ENCODE measurements at places on chromosomes 3 and 15. TPM values are rescaled to one million over a fixed set of nuclear protein-coding genes. Genes with fewer than 3 reads are reported as not detected.
A peak's percentile ranks its signal among the peaks of the same experiment; 100 is the strongest.

The KCNMB2 gene
- 0.27 TPM for total RNA-seq

The SOX14 gene
- total RNA-seq: not detected

- H3K4me3 ChIP-seq: no peak overlapping the region
- peak; percentile 51 for DNase-seq
- H3K36me3 ChIP-seq: no peaks in the 10 kb centered on the region
- H3K27ac ChIP-seq: no peak overlapping the region
- H3K27me3 ChIP-seq: peaks cover 18% of the 10 kb centered on the region
These were observed 148.4 kb downstream of the ADAMTS17 start for GRCh38 chr15:100193277-100193860.

DNA sequence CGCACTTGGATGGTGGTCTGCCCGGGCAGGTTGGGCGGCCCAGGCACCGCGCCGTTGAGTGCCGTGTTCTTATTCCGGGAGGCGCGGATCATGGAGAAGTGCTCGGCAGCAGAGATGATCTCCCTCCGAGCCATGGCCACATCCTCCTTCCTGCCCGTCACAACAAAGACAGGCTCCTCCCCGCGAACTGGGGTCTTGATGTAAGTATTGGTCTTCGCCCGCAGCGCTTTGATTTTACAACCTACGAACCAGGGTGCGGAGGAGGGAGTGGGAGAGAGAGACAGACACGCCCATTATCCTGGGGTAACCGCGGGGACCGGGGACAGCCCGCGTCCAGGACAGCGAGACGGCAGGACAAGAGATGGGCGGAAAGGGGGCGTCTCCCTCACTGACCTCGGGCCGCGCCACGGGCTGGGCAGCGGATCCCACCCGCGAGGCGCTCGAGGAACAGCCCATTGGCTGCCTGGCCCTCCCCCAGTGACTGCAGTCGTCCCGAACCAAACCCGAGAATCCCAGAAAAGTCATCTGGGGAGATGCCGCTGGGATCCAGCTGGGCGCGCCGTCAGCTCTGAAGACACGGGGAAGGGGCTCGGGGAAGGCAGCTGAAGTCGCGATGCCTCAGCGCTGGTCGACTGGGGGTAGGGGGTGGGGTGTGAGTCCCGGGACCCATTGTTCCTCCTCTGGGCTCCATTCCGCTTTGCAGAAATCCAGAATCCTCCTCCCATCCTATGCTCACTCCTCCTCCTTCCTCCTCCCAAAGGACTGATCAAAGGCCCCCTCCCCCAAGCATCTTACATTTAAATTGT, 1.2 kb downstream of the MEX3B start:
- peaks cover 32% of the 10 kb centered on the region for H3K4me1 ChIP-seq
- peak overlapping the region; percentile 92 for H3K4me3 ChIP-seq
- peak overlapping the region; percentile 93 for H3K27ac ChIP-seq
- peaks cover 15% of the 10 kb centered on the region for H3K36me3 ChIP-seq

- H3K4me1 ChIP-seq: peaks cover 43% of the 10 kb centered on the region
- no peak overlapping the region for H3K4me3 ChIP-seq
- H3K36me3 ChIP-seq: peaks cover 18% of the 10 kb centered on the region
- H3K27me3 ChIP-seq: no peaks in the 10 kb centered on the region
- DNase-seq: no peak
- peak overlapping the region; percentile 75 for H3K27ac ChIP-seq
These were observed 2.7 kb downstream of the NKIRAS1 start for GRCh38 chr3:23913873-23914743.

DNA sequence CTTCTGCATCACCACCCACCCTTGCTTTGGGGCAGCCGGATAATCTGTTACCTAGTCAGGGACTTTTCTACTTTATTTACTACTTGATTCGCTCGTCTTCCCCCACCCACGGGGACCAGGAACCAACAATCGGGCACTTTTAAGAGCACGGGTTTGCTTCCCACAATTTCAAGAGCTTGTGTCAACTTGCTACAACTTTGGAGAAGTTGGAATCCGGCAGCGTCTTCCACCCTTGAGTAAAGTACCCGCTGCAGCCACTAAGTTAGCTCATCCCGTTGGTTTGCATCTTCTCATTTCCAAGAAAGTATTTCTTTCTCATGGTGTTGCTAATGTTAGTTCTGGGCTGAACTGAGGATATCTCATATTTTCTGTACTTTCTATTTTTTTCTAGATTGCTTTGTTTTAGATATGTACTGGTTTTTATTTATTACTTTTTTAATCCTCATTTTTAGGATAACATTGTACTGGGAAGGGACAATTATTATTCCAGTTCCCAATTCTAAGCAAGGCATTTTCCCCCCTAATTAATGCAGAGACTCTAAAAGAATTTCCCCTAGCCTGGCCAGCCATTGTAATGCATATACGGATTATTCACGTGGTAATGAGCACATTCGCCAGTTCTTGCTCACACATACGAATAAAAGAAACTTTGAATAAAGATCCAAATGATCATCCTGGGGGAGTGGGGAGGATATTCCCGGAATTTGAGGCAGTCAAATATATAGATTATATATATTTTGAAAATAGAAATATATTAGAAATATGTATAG, 4.0 kb downstream of the SOX2 start:
- no peaks in the 10 kb centered on the region for H3K36me3 ChIP-seq
- peaks cover 26% of the 10 kb centered on the region for H3K4me1 ChIP-seq
- H3K4me3 ChIP-seq: peak overlapping the region; percentile 67
- peaks cover 65% of the 10 kb centered on the region for H3K27me3 ChIP-seq

DNA sequence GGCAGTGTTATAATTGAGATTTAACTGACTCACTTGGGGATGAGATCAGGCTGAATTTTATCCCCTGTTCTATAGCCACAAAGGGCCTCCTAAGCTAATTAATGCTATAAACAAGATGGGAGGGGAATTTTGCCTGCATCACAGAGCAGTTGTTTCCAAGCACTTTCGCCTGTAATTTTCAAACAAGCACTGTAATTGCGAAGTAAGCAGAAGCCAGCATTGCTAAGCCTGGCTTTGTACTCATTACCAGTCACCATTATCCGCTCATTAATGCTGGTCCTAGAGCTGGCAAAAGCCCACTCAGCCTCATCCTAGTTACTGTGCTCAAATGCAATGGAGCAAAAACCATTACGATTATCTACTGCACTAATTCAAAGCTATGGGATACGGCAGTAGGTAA, 356.6 kb upstream of the UBE2E2 start:
- H3K4me3 ChIP-seq: no peak overlapping the region
- H3K27me3 ChIP-seq: peaks cover 2% of the 10 kb centered on the region
- no peak for DNase-seq
- no peak overlapping the region for H3K27ac ChIP-seq

- no peak overlapping the region for H3K27ac ChIP-seq
- H3K36me3 ChIP-seq: no peaks in the 10 kb centered on the region
- H3K27me3 ChIP-seq: no peaks in the 10 kb centered on the region
- H3K4me1 ChIP-seq: peaks cover 12% of the 10 kb centered on the region
- DNase-seq: no peak
These were observed 47.2 kb downstream of the MCF2L2 start for GRCh38 chr3:183381179-183381578.

GRCh38 chr3:128488991-128489673, 3.9 kb downstream of the GATA2 start:
- no peak overlapping the region for H3K4me3 ChIP-seq
- H3K36me3 ChIP-seq: no peaks in the 10 kb centered on the region
- peaks cover 64% of the 10 kb centered on the region for H3K27me3 ChIP-seq
- no peak overlapping the region for H3K27ac ChIP-seq
- DNase-seq: peak; percentile 81

GRCh38 chr3:146166415-146166821, 5.4 kb upstream of the PLOD2 start:
- H3K27me3 ChIP-seq: no peaks in the 10 kb centered on the region
- DNase-seq: no peak
- H3K27ac ChIP-seq: peak overlapping the region; percentile 96
- peaks cover 4% of the 10 kb centered on the region for H3K36me3 ChIP-seq
- peaks cover 58% of the 10 kb centered on the region for H3K4me1 ChIP-seq
- no peak overlapping the region for H3K4me3 ChIP-seq
